ENCODE measurements at places on chromosomes 7 and 10.

- DNase-seq = no peak
These were observed 73.5 kb downstream of the ZRANB1 start for GRCh38 chr10:125015356-125015944.

GRCh38 chr7:26379711-26380110 lies 88.0 kb downstream of the SNX10 start:
- no peak for DNase-seq

- DNase-seq = no peak
These were observed 195.0 kb downstream of the GPR37 start for GRCh38 chr7:124570558-124570957.

DNA sequence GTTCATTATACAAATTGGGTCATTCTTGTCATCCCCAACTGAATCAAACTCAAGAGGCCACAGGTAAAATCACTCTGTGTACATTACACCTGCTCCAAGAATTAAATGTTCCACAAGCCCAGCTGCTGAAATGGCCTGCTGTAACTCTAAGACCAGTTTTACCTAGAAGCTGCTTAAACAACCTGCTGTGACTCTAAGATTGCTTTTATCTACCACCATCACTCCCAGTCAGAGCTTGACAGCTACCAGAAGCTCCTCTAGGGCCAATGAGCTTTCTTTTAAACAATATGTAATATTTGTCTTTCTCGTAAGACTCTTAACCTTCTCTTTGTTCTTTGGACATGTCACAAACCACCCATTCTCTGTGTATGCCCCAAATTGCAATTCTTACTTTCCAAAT lies 141.8 kb upstream of the LRGUK start:
- no peak for DNase-seq

DNA sequence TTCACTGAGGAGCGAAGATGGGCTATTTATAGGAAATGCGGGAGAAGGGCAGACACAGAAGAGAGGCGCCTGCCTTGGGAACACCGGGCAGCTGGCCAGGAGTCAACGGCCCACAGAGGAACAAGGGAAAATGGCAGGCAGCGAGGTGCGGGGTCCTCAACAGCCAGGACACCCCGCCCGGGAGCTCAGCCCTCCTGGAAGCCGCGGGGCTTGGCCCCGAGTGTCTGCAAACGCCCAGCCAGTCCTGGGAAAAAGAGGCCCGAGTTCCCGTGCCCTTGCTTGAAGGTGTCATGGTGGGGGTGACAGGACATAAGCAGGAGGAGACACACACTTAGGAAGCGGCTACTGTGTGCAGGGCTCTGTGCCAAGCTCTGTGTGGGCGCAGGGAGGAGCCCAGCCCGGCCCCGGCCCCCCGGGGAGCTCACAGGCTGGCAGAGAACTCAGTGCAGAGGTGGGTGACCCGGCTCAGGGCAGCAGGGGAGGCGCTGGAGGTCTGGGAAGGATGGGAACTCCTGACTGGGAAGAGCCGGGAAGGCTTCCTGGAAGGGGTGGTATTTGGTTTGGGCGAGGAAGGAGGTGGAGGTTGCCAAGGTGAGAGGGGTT lies 79.9 kb downstream of the ELFN1 start:
- no peak for DNase-seq

- DNase-seq = no peak
These were observed 69.5 kb downstream of the STEAP1B start for GRCh38 chr7:22430457-22430856.

- no peak for DNase-seq
These were observed 990.1 kb downstream of the CNTNAP2 start for GRCh38 chr7:147106746-147107145.

GRCh38 chr7:2947058-2947780 lies 96.4 kb downstream of the CARD11 start:
- DNase-seq = no peak

DNA sequence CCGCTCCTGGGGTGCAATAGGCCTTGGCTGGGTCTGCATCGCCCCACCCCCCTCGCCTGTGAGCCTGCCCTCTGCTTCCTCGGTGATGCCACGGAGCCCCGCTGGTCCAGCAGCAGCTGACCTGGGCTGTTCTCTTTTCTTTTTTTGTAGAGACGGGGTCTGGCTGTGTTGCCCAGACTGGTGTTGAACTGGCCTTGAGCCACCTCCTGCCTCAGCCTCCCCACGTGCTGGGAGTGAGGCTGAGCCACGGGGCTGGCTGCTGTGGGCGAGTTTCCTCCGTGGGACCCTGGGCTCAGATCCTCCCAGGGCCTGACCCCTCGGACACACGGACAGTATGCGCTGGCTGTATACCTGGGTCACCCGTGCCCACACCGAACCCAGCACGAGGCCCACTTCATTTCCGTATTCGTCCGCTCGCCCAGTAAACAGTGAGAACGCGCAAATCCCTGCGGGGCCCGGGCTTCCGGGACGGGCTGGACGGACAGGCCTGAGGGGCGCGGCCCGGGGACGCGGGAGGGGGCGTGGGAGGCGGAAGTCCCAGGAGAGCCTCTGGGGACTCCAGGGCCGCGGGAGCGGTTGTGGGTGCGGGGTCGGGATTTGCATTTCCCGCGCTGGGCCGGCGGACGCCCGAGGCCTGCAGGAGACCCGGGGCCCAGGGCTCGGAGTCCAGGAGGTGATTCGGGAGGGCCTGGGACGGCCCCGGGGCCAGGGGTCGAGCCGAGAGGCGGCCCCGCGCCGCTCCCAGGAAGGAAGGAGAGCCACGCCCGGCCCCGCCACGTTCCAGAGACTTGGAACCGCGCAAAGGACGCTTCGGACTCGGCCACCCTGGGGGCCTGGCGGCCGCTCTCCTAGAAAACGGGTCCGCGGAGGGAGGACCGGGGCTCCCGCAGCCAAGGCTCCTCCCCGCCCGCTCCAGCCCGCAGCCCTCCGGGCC lies 57.7 kb upstream of the DNAJB6 start:
- DNase-seq = no peak

DNA sequence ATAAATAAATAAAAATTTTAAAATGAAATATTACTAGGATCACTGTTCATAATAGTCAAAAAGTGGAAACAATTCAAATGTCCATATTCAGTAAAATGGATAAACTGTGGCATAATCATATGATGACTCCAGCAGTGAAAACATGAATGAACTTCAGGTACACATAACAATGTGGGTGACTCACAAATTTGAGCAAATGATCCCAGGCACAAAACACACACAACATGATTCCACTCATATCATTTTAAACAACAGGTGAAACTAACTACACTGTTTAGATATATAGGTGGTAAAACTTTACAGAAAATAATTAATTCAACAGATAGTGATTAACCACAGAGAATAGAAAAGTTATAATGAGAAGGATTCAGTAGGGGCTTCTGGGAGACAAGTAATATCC lies 14.7 kb upstream of the SAMD8 start:
- DNase-seq = no peak

DNA sequence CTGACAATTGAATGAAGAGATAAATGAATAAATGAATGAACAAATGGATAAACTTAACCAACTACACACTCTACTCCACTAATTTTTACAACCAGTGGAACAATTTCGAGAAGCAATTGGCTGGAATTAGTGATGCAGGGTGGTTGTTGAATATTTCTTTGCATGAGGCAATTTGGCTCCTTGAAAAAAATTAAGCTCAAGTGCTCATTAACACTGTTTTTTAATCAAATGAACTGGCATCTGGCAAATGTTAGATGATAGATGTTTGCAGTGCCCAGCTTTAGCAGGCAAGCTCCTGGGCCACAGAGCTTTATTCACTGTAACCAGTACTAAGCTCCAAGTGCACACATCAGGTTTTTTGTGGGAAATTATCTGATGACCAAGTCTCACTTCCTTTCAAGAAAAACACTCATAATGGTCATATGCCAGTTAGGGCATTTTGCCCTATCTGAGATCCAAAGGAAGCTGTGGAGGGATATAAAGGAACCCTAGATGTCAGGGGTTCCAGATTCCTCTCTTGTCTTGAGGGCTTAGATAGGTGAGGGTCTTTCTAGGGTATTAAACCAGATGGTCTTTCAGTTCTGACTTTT lies 16.4 kb upstream of the ADD3 start:
- DNase-seq = no peak

GRCh38 chr7:50321487-50322067 lies 17.1 kb downstream of the IKZF1 start:
- no peak for DNase-seq

GRCh38 chr10:79268161-79268601 lies 79.1 kb upstream of the PPIF start:
- no peak for DNase-seq

DNA sequence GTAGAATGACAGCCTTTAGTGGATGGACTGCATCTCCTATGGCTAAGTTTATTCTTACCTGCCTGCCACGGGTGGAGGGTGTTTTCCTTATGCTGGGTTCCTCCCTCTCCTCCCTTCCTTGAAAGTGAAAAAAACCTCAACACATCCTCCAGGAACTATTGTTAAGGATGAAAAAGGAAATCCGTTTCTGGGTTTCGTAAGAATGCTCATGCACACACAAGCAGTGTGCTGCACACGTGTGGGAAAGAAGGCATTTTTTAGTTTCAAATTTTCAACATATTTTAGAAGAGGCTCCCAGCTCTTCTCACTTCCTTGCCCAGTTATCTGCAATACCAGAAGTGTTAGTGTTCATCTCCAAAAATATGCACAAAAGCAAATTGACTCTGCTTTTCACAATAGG lies 90.6 kb downstream of the FAM171A1 start:
- no peak for DNase-seq

DNA sequence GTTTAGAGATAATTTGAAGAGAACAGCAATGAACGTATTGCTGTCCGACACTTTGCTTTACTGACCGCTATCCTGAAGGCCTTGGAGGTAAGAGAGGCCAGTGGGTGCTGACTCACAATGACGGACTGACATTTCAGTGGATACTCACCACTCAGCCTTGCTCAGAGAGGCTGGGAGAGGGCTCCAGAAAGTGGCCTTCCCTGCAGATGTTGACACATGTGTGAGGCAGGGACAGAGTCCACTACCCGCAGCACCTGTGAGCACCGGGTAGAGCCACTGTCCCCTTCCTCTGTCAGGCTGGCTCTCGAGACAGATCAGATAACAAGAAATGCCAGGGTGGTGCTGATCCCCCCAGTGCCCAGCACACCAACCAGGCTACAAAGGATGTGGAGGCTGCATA lies 75.0 kb downstream of the GPR26 start:
- DNase-seq = no peak

GRCh38 chr7:4774658-4775249 lies 669 bp upstream of the AP5Z1 start:
- DNase-seq = peak; percentile 28

DNA sequence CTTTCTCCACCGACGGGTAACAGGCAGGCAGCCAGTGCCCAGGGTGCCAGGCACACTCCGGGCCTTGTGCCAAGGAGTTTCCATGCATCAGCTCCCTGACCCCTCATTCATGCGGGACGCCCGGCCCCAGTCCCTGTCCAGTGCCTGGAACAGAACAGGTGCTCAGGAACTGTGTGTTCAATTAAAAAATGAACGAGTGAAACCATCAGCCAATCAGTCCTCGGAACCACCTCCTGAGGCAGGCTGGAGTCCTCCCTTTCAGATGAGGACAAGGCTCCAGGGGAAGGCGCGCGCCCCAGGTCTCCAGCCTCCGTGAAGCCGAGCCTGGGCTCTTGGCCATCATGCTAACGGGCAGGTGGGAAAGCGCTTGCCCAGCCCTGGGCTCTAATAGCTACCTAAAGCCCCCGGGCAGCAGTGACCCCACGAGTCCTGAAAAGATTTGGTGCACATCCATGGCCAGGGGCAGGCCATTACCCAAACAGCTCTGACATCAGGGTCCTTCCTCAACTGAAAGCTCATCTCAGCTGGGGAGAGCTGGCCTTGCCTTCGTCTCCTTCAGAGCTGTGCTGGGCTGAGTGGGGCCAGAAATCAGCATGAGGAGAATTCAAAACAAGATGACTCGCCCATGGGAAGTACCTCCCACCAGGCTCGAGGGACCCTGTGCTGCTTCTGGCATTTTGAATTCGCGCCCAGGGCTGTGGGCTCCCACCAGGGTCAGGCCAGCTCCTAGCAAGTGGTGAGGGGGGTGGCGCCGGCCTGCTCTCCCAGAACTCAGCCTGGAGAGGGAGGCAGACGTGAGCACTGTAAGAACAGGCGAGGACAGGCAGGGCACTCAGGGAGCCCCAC lies 200.5 kb downstream of the MAD1L1 start:
- DNase-seq = no peak

GRCh38 chr7:120582916-120583315 lies 275.0 kb downstream of the TSPAN12 start:
- no peak for DNase-seq

DNA sequence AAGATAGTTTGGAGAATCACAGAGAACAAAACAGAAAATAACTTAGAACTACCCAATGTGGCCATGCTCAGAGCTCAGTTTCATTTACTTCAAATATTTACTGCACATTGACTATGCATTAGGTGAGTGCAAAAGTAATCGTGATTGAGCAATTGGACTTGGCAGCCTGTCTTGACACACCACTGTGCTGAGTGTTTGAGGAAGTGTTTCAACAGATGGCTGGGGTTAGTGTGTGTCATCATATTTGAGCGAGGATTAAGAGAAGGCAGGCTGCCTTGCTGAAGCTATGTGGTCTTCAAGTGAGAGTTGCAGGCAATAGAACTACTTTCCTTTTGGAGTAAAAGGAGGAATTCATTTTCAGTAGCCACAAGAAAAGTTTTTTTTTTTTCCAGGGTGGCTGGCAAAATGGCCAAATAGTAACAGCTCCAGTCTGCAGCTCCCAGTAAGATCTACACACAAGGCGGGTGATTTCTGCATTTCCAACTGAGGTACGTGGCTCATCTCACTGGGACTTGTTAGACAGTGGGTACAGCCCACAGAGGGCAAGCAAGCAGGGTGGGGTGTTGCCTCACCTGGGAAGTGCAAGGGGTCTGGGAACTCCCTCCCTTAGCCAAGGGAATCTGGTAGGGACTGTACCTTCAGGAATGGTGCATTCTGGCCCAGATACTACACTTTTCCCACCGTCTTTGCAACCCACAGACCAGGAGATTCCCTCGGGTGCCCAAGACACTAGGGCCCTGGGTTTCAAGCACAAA lies 37.6 kb downstream of the AKR1C4 start:
- DNase-seq = no peak

GRCh38 chr10:5314840-5315239 lies 49.9 kb upstream of the UCN3 start:
- DNase-seq = no peak

DNA sequence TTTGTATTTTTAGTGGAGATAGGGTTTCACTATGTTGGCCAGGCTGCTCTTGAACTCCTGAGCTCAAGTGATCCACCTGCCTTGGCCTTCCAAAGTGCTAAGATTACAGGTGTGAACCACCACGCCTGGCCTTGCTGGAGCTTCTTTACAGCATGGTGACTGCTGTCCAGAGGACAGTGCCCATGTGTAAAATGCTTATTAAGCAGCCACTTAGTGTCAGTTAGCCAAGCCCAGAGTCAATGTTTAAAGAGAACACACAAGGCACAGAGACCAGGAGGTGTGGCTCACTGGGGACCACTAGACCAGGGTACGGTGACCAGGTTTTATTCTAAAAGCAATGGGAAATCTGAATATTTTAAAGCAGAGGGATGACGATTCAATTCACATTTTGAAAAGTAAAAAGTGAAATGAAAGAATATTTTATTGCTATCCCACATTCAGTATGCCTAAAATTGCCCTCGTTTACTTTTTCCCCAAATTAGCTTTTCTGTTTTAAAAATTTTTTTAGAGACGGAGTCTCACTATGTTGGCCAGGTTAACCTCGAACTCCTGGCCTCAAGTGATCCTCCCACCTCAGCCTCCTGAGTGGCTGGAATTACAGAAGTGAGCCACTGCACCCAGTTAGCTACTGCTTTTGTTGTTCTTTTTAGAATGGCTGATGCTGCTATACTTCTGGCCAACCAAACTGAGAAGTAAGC lies 172.8 kb downstream of the NRP1 start:
- no peak for DNase-seq
